Activated T-helper 2 cell treated with anti-CD3 and anti-CD28 coated beads, Interferon-gamma antibody, Interleukin-2, Interleukin-4, amounts not matched to agents 10 μg/mL and 5 μg/mL and 100 μg/mL, durations not matched to agents 14 hours and 24 hours and 36 hours (primary cell): ENCODE measurements at places on chromosomes 6 and 20. TPM values are rescaled to one million over a fixed set of nuclear protein-coding genes. Genes with fewer than 3 reads are reported as not detected.

DNA sequence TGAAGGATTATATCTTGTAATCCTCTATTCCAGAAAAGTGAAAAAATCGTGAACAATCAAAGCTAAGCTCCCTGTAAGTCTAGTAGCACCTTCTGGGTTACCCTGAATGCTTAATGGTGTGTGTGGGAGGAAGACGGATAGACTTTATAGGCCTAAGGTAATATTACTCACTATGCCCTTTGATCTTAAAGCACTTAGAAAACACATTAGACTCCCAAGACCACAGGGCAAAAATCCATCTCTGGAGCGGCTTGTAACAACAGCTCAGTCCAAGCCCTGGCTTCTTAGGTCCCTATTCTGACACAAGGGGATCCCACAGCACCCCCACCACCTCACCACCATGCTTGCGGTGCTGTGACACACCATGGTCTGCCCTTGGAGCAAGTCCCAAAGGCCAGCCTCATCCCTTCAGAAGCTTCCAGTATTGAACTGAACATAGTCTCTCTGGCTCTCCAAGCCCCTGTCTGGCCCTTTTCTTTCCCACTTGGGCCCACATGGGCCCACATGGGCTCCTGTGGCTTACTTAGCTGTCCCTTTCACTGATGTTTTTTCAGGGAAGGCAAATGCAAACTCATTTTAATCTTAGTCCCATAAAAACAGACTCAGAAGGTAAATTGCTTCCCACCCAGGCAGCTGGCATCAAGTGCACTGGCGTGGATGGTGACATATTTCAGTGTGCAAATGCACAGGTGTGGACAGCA, 28.3 kb downstream of the C6orf132 start:
- DNase-seq, result no peak
- H3K27me3 ChIP-seq, result peaks cover 9% of the 10 kb centered on the region
- H3K4me1 ChIP-seq, result peaks cover 1% of the 10 kb centered on the region
- H3K27ac ChIP-seq, result no peak overlapping the region

DNA sequence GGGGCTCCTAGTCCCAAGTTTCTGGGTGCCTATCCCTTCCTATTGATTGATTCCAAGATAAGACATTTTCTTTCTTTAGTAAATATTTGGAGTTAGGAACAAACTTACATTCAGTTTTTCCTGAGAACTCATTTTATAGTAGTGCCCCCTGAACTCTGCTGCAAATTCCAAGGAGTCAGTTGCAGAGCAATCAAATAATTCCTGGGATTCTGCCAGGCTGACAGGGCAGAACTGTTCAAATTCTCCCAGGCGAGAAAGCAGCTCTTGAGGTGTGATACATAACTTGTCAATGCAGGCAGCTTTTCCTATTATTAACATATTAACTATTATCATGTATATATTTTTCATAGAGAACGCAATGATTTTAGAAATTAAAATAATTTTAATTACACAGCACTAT, 15.9 kb upstream of the ZBTB24 start:
- H3K36me3 ChIP-seq, result no peaks in the 10 kb centered on the region
- H3K27me3 ChIP-seq, result no peaks in the 10 kb centered on the region
- H3K27ac ChIP-seq, result no peak overlapping the region
- no peak for DNase-seq
- H3K4me3 ChIP-seq, result no peak overlapping the region

DNA sequence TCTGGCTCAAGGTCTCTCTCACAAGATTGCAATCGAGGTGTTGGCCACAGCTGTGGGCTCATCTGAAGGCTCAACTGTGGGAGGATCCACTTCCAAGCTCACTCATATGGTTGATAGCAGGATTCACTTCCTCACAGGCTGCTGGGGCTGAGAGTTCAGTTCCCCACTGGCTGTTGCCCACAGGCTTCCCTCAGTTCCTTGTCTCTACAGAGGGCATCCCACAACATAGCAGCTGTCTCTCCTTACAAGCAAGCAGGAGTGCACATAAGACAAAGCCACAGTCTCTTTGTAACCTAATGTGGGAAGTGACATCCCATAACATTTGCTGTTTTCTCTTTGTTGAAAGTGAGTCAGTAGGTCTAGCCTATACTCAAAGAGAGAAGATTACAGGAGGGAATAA, 14.0 kb downstream of the SPATS1 start:
- H3K36me3 ChIP-seq, result no peaks in the 10 kb centered on the region
- no peaks in the 10 kb centered on the region for H3K4me1 ChIP-seq
- no peak overlapping the region for H3K27ac ChIP-seq

CCN2 gene
- not detected in 2 replicates for total RNA-seq

ULBP1 gene
- 0.41 and 0.48 TPM in 2 replicates for total RNA-seq

PHACTR2 gene
- total RNA-seq, result 41.0 and 45.4 TPM in 2 replicates
